ENCODE measurements at places on chromosomes 11 and 22.
A peak's percentile ranks its signal among the peaks of the same experiment; 100 is the strongest.

GRCh38 chr11:102724904-102725500, at the start of gene MMP8:
Gene MMP8, minus strand, starts transcription at chr11:102724954. Its CDS starts 99 bp downstream, at chr11:102724855.
- no peak for DNase-seq

DNA sequence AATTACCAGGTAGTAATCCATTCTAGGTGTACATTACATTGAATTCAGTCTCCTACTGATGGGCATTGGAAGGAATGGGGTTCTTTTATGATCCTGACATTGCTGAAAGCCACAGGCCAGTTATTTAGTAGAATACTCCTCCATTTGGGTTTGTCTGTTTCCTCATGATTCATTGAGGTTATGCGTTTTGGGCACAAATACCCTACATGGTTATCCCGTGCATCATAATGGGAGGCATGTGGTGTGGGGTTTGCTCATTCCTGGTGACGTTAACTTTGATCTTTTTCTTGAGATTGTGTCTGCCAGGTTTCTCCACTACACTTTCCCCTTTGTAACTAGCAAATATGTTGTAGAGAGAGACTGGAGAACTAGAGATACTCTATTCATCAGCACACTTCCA, 5.5 kb downstream of the FOLR3 start:
- no peak for DNase-seq

DNA sequence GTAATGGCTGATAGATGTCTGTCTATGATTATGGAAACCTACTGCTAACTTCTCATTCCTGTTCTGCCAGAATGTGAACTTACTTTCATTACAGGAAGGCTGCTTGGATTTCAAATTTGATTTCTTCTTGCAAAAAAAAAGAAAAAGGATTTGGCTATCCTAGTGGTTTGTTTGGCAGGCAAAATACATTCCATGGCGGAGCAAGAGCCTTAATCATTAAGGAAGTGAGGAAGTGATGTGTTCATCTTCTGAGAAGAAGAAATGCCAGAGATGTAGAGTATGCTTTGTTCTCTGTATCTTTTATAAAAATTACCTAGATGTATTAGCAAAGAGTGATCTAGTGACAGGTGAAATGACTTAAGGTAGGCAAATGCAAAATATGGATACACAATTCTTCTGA, 356.3 kb downstream of the SOX6 start:
- DNase-seq = no peak

- peak; percentile 81 for DNase-seq
These were observed 26.7 kb downstream of the UPB1 start for GRCh38 chr22:24521791-24522245.

- peak; percentile 24 for DNase-seq
These were observed 2.1 kb downstream of the KMT2A start for GRCh38 chr11:118438314-118438931.

DNA sequence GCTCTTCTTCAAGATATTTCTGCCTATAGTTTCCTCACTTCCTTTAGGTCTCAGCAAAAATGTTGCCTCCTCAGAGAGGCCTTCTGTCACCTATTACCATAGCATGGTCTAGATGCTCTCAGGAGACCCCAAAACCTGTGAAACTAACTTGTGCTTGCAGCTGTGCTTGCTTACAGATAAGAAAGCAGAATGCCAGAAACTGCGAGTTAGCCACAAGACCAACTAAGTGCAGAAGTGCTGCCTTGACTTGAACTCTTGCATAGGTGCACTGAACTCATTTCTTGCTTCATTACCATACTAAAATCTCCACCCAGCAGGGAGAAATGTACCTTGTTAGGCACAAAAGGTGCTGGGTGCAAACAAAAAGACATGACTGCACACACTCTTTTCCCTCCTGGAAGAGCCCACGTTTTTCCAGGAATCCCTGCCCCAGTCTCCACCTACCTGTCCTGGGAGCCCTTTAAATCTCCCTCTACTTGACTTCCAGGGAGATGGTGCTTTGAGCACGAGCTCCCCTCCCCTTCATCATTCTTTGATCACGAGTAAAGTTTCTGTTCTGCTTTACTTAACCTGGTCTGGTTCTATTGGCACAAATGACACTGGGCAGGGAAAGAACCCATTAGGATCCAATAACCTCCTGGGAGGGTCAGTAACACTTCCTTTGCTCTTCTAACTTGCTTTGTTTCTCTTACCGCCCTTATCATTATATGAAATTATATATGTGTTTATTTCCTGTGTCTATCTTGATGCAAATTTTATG, 137.7 kb upstream of the DDI1 start:
- DNase-seq = no peak

GRCh38 chr11:35334385-35335090, 84.8 kb downstream of the SLC1A2 start:
- no peak for DNase-seq

DNA sequence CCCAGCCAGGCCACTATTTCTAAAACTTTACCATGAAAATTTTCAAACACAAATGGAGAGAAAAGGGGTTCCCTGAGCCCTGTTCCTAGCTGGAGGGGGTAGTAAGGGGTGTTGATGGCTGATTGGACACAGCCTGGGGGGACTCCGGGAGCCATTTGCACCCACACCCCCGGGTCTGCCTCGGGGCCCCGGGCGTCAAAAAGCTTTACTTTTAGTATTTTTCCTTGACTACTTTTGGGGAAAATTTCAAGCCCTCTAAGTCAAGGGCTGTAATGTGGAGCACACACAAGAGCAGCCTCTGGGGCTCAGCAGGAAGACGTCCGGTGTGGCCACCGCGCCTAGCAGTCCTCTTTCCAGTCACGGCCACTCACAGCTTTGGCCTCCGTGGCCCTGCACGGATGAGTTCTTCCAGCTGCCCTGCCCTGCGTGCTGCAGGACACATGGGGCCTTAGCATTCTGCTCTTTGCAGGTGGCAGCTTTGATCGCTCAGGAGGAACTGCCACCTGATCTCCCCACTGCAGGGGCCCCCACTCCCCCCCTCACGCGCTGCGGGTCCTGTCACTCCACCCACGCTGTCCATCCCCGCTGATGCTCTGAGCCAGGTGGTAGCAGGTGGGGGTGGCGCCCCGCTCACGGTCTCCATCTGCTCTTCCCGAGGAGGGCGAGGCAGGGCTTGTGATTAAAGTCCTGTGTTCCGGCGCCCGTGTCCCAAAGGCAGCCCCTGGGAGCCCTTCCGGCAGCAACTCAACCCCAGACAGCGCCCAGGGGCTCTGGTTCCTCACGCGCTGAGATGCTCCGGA, 14.4 kb downstream of the RNH1 start:
- DNase-seq = no peak

- DNase-seq = no peak
These were observed 890.5 kb upstream of the ANO3 start for GRCh38 chr11:25441421-25441820.

DNA sequence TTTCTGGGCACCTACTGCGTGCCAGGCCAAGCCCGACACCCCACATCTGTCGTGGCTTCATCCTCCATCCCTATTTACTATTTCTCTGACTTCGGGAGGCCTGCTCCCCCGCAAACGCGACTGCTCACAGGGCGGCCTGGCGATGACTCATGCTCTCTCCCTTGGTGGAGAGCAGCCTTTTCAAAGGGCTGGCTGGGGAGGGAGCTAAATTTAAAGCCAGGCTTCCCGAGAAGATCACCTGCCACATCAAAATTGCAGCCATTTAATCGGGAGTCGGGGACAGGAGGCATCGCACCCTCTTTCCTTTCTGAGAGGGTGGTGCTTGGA, 24.9 kb upstream of the SHISAL1 start:
- no peak for DNase-seq

DNA sequence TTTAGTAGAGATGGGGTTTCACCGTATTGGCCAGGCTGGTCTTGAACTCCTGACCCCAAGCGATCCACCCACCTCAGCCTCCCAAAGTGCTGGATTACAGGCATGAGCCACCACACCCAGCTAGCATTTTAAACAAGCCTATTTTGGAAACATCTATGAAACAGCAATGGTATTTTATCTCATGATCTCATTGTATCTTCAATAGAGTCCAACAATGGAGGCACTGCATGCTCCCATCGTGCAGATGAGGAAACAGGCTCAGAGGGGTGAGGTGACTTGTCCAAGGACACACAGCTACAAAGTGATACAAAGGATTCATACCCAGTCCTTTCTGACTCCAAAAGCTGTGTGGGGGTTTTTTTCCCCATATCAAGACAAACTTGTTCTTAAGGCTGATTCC, 39.0 kb upstream of the RTL6 start:
- no peak for DNase-seq

- DNase-seq = no peak
These were observed 97.6 kb upstream of the B3GAT1 start for GRCh38 chr11:134509381-134510232.

DNA sequence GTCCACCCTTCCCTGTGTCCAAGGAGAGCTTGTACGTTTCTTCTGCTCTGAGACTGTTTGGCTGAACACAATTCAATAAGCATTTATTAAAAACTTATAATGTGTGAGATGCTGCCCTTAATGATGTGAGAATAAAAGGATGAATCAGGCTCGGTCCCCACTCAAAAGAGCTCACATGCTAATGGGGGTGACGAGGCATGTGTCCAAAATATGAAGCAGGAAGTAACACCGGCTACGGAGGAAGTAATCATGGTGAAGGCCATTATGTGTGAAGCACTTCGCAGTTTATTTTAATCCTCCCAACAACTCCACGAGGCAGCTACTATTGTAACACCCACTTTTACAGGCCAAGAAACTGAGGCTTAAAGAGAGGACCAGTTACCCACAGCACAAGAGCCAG, 3.4 kb upstream of the RASD2 start:
- DNase-seq = no peak

GRCh38 chr11:94504689-94505293, 7.5 kb upstream of the C11orf97 start:
- DNase-seq = no peak

- no peak for DNase-seq
These were observed 15.7 kb downstream of the TMEM121B start for GRCh38 chr22:17105143-17106129.

DNA sequence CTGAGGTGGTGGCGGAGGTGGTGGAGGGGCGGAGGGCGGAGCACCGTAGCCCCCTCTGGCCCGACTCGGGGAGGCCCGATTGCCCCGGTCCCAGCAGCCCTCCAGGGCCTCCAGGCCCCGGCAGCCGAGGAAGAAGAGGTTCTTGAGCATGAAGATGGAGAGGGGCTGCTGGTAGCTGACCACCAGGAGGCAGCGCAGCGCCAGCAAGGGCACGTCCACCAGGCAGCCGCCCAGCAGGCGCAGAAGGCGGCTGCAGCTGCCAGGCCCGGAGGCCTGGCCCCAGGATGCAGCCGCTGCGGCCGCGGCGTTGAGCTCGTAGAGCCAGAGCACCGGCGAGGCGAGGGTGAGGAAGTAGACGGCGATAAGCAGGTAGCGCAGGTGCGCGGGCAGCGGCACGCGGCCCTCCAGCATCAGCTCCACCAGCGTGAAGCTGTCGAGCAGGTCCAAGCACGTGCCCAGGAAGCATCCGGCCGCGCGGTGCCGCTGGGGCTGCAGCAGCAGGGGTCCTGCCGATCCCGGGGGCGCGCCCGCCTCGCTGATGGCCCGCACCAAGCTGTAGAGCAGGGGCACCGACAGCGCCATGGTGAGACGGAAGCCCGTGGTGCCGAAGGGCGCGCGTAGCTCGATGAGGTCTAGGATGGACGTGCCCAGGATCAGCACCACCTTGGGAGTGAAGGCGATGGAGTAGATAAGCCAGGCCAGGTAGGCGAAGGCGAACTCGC, 1.5 kb downstream of the TMEM121B start:
- no peak for DNase-seq

DNA sequence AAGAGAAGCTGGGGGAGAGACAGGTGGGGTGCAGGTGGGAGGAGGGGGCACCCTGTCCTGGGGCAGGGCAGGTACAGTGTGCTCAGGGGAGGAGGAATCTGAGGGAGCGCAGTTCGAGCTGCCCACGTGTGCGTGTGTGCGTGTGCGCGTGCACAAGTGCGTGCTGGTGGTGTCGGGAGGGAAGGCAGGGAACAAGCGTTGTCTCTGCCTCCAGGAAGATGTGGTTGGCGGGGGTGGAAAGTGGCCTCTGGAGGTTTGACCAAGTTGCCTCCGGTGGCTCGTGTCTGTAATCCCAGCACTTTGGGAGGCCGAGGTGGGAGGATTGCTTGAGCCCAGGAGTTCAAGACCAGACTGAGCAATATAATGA, 49.9 kb upstream of the THY1 start:
- no peak for DNase-seq

DNA sequence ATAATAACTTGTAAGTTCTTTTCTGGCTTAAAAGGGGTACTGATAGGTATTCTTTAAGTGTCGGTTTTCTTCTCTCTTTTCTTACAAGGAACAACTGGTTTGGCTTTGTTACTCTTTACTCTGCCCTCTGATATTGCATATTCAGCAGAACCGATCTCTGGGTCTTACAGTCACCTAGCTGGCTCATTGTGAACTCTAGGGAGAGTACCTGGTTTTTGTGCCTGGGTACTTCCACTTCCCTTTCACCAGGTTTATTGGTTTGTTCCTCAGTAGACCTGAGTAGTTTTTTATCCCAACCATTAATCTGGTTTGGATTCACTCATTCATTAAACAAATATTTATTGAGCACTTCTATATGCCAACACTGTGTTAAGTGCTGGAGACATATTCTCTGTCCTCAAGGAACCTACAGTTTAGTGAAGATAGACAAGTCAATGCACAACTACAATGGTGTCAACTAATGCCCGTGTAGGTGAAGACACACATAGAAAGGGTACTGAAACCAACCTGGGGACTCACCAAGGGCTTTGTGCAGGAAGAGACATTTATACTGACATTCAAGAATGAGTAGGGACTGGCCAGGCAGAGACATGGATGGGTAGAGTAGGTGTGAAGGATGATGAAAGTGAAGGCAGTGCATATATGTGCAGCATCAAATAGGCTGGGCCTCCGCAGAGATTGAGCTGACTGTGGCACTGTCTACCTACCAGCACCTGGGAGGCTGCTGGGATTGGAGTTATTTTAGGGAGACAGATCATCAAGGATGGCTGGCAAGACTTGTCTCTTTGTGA, 348.8 kb upstream of the C11orf87 start:
- no peak for DNase-seq

DNA sequence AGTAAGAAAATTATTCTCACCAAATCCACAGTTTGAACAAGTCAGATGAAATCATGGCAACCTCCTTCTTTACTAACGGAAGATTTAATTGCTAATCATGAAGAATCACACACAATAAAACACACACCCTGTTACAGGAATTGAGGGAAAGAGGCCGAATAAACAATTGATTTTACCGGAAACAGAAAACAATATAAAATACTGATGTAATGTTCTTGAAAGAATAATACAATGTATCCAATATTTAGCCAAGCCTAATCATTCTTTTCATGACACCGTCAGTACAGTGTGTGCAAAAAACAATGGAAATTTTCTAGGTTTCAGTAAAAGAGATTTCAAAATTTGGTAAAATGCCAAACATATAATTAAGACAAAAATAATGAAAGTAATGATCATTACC, 23.4 kb downstream of the ASRGL1 start:
- no peak for DNase-seq

- no peak for DNase-seq
These were observed 11.6 kb upstream of the CHADL start for GRCh38 chr22:41252365-41252764.

DNA sequence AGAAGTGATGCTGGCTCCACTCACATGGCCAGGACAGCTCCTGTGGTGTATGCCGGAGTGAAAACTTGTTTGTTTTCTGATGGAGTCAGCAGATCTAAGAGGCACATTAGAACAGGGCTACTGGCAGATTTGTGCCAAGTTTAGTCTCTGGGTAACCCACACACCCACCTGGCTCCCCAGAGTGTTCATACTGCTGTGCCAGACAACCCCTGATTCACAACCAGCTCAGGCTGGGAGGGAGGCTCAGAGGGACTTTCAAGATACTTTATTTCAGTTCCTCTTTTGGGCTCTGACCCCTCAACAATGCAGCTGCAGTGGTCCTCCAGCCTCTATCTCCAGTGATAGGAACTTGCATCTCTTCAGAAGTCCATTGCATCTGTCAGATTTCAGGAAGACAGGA, 8.5 kb downstream of the NTM start:
- DNase-seq = no peak

GRCh38 chr11:2837096-2837601, 48.4 kb downstream of the CDKN1C start:
- DNase-seq = no peak

All from DMS79 (cell line).